ENCODE measurements at places on chromosomes 12 and 14.

DNA sequence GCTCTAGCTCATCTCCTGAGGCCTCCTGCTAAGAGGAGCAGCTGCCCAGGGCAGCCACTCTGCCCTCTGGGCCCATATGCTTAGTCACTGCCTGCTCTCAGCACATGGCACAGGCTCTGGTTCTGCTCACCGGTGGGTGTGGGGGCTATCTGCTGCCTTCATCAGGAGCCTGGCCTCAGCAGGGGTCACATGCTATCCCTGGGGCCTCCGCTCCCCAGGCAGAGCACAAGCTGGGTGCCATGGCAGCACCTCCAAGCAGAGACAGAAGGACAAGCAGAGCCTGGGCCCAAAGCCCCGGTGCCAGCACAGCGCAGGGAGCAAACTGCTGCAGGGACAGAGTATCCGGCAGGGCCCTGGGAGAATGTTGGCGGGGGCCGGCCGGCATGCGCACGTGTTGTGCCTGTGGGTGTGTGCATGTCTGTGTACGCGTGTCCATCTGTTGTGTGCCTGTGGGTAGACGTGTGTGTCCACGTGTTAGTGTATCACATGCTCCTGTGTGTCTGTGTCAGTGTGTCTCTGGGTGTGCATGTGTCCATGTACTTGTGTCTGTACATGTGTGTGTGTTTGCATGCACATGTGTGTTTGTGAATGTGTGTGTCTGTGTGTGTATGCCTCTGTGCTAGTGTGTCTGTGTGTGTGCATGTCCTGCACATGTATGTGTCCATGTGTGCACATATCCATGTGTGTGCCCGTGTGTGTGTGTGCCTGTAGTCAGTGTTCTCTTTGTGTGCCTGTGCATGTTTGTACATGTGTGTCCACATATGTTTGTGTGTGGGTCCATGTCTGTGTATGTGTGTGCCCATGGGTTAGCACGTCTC is 326.9 kb downstream of the TMEM121 start:
- DNase-seq = peak; percentile 83

DNA sequence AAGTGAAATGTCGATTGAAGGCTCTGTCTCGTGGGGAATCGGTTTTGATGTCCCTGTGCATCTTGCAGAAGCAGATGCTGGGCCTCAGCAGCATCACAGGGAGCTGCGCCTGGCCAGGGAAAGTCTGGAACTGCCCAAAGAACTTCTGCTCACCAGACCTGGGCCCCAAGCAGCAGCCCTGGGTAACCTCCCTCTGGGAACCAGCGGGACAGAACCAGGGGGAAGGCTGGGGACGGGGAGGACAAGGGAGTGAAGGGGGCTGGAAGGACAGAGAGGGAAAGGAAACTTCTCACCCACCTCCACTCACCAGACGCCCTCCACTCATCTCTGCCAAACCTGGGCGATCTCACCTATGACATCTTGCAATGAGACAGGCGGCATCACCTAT is 26.8 kb upstream of the C14orf180 start:
- no peak for DNase-seq

- no peak for DNase-seq
Observed at GRCh38 chr12:7073946-7074345, 13.4 kb downstream of the C1S start.

GRCh38 chr12:92519284-92519683 is 183.5 kb upstream of the PLEKHG7 start:
- no peak for DNase-seq

GRCh38 chr14:50018933-50019210 is 97.5 kb downstream of the VCPKMT start:
- no peak for DNase-seq

GRCh38 chr14:90003526-90004307 is 48.0 kb downstream of the TDP1 start:
- DNase-seq = no peak

DNA sequence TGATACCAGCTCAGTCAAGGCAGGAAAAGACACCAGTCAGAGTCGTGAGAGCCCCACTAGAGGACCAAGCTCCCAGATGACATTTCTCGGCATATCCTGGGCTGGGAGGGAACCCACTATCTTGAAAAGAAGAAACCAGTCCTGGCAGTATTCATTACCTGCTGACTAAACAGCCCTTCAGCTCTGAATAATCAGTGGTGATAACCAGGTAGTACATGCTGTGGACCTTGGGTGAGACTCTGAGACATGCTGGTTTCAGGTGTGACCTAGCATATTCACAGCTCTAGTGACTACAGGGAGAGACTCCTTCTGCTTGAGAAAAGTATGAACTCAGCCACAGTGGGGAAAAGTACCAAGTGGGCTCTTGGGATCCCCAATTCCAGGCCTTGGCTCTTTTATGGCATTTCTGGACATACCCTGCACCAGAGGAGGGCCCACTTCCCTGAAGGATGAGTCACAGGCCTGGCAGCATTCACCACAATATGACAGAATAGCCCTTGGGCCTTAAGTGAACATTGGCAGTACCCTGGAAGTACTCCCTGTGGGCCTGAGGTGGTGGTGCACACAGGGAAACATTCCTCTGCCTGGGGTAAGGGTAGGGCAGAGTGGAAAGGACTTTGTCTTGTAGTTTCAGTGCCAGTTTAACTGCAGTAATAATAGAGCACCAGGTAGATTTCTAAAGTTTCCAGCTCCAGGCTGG is 82.6 kb upstream of the SLC38A4 start:
- no peak for DNase-seq

DNA sequence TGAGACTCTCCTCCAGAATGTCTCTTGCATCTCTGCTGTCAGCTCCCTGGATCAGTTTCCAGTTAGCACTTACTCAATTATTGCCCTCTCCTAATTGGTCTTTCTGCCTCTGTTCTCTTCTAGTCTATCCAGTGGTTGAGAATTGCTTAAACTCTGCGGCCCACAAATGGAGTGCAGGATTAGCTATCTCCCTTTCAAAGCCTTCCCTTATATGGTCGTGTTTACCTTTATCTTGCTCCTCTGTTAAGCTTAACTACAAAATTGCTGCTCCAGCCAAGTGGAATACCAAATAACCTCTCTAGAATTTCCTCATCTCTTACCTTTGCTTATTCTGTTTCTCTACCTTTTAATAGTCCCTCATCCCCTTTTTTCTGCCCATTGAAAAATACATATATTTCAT is 132.7 kb downstream of the NRXN3 start:
- DNase-seq = no peak

DNA sequence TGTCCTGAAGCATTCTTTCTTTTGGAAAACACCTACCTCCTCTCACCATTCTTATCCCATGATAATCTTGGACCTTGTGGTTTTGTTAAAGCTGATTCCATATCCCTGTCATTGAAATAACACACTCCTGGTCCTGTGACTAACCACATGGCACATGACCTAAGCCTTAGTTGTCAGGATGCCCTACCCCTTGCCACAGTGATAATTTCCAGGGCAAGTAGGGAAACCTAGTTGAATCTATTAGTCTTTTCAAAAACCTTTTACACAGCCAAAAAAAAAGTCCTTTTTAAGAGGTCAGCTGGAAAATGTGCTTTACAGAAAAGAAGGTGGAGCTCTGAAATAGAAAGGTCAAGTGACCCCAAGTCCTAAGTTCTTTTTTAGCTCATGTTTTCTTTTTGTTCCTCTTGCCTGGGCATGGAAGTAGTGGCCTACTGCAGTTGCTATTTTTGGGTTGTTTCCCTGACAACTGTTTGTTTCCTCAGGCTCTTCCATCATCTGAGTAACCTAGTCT is 608.4 kb downstream of the LRFN5 start:
- DNase-seq = no peak

DNA sequence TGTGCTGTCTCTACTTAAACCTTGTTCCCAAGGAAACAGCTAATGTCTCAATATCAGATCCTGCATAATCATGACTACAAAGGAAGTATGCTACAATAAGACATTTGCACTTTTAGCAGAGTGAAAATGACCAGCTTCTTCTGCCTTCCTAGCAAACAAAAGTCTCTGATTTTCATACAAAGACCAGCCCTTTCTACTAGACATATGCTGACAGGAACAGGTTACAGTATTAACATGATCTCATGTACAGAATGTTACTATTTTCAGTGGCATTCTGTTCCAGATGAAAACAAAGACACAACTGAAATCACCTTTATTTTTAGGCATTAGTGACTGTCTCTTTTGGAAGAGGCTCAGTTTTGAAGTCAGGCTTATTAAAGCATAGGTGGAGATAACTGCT is 228.6 kb downstream of the MED13L start:
- no peak for DNase-seq

- peak; percentile 86 for DNase-seq
Observed at GRCh38 chr12:57254506-57255280, 3.7 kb upstream of the STAC3 start.

GRCh38 chr14:79643132-79643531 is 568.2 kb downstream of the DIO2 start:
- no peak for DNase-seq

DNA sequence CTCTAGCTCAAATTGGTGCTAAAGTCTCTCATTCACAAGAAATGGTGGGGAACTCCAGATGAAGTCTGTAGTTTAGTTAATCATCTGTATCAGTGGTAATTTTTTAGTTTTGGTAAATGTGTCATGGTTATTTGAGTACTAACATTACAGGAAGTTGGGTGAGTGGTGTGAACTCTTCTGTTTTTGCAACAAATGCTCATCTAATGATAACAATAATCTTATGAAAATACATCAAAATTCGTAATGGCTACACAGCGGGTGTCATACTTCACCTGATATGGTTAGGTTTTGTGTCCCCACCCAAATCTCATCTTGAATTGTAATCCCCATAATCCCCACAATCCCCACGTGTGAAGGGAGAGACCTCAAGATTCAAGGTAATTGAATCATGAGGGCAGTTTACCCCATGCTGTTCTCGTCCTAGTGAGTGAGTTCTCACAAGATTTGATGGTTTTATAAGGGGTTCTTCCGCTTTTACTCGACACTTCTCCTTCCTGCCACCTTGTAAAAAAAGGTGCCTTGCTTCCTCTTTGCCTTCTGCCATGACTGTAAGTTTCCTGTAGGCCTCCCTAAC is 209.3 kb upstream of the FOXN3 start:
- no peak for DNase-seq

DNA sequence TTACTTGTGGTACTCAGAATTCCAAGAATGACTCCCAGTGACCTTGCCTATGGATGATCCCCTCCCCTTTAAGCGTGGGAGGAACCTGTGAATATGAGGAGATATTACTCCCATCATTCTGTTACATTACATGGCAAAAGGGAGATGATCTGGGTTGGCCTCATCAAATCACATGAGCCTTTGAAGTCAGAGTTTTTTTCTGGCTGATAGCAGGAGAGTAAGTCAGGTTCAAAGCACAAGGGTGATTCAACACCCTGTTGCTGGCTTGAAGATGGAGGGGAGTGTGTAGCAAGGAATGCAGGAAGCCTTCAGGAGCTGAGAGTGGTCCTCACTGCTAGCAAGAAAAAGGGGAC is 9.1 kb upstream of the MDM2 start:
- no peak for DNase-seq

DNA sequence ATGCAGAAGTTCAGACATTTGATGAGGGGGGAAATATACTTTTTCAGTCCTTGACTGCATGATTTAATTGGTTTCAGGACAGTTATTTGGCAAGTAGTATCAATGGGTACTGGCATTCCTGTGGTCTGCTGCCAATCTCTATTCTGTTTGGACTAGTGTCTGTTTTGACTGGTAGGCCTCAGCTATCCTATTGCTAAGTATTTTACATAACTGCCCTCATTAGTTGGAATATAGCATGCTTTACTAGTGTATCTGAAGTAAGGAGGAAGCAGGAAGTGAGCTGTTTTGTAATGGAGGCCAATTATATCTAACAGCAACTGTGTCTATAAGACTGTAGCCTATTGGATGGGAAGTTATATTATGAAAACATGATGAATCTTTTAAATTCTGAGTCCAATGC is 104.3 kb downstream of the FLRT2 start:
- no peak for DNase-seq

GRCh38 chr12:53493610-53494391 is 5.5 kb downstream of the MAP3K12 start:
- DNase-seq = peak; percentile 53

- DNase-seq = no peak
Observed at GRCh38 chr12:24631676-24632426, 317.1 kb downstream of the BCAT1 start.

DNA sequence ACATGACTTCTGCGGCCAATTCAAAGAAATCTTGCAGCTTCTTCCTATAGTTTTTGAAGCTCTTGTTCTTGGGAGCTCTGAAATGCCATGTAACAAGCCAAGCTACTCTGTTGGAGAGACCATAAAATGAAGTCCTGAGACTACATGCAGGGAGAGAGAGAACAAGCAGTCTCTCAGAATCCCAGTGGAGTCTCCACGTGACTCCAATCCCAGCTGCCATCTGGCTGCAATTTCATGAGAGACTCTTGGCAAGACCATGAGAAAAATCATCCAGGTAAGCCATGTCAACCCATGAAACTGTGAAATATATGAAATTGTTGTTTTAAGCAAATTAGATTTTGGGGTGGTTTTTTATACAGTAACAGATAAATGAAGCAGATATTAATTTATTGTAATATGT is 54.4 kb downstream of the KLRG1 start:
- DNase-seq = no peak

- no peak for DNase-seq
Observed at GRCh38 chr14:65098586-65098985, 3.7 kb downstream of the MAX start.

DNA sequence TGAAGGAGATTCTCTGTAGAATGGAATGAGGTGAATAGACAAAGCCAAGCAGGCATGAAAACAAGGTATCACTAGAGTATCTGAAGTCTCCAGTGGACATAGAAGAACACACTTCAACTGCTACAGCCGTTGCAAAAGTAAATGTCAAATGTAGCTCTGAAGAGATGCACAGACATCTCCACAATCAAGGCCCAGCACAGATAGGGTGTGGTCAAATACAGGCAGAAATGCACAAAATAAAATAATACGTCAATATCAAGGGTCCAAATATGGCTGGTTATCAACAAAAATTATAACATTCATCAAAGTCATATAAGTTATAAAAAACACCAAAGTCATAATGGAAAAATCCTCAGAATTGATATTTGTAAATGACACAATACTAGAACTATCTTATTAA is 1107.3 kb downstream of the TMEM121 start:
- DNase-seq = no peak

GRCh38 chr12:111412007-111412829 is 6.5 kb downstream of the SH2B3 start:
- no peak for DNase-seq

- no peak for DNase-seq
Observed at GRCh38 chr12:2454601-2455177, 340.1 kb upstream of the FKBP4 start.

GRCh38 chr14:58941629-58942028 is 246.8 kb upstream of the DAAM1 start:
- DNase-seq = no peak

DNA sequence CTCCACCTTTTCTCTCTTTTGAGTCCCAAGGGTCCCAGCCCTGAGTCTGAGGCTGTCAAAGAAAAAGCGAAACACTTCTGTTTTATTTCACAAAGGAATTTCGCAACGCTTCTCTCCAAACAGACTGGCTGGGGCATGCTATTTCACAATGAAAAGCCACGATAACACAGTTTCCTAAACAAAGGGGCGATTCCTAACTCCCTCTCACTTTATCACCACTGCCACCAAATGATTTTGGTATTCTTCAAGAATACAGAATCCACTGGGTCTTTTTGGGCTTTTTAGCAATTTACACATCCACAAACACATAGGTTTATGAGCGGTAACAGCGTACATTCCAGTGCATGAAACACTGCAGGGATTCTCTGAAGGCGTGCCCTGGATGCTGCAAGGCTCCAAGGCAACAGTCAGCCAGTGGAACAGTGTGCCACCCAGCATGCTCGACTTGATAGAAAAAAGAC is 161.2 kb downstream of the DAD1 start:
- no peak for DNase-seq

- DNase-seq = no peak
Observed at GRCh38 chr12:9794484-9795093, 32.7 kb upstream of the KLRF1 start.
